Non-pigmented ciliary epithelial cell (primary cell): ENCODE measurements at places on chromosomes 13 and 19.

DNA sequence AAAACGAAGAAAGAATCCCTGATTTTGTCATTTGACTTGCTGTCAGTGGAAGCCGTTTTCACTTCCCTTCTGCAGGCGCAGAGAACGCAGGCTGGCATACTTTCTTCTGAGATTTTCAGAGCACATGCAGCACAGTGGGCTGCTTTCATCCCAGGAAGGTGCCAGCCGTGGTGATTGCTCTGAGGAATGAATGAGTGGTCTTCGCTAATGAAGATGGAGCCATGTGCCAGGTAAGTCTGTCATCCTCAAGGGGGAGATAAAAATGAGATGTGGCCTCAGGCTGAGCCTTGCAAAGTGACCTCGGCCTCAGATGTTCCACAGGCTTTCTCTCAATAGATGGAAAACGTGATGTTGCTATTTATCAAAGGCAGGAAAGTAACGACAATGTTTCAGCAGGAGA is 94.6 kb upstream of the FARP1 start:
- DNase-seq = no peak

DNA sequence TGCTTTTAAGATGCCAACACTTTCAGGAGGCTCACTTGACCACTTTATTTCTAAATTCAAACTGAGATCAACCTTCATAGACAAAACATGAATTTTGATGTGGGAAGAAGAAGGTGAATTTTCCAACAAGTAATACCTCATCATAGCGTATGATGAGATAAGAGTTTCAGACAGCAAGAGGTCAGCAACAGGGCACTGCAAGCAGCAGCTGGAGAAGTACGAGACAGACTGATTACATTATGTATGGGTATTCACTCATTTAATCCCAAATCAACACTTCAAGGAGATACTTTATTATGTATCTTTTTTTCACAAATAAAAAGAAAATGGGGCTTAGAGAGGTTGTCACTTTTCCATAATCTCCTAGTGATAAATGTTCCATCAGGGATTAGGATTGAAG is 389.8 kb downstream of the TBC1D4 start:
- no peak for DNase-seq

GRCh38 chr19:54345938-54346386 is 7.0 kb upstream of the LILRA4 start:
- no peak for DNase-seq

GRCh38 chr13:50179977-50180376 is 164.7 kb downstream of the KCNRG start:
- no peak for DNase-seq

DNA sequence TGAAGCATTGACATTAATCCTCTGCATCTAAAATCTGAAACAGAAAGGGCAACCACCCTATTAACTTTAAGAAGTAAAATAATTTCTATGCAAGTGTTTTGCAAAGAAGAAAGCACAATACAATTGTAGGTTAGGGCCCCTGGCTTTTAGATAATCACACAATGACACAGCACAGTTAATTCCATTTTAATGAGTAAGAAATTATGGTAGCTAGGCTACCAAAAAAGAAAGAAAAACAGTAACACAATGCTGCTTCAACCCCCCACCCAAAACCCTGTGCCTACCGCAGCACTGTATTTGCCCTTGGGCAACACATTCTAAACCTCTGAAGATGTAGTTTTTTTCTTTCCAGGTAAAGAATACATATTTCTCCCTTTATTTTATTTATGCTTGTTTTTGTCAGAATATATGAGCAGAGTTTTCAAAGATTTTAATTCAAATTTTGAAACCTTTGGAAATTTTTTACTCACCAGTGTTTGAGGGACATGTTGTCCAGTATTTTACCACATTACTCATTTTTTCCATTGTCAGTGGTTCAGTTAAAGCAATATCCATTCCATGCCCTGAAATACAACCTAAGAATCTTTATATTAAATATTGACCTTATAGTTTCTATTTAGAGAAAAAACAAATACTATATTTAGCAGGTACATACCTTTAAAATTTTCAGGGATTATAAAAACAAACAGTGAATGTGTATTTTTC is 21.1 kb downstream of the SOHLH2 start:
- DNase-seq = no peak

- no peak for DNase-seq
These were observed 135.5 kb upstream of the RNF113B start for GRCh38 chr13:98312606-98313005.

DNA sequence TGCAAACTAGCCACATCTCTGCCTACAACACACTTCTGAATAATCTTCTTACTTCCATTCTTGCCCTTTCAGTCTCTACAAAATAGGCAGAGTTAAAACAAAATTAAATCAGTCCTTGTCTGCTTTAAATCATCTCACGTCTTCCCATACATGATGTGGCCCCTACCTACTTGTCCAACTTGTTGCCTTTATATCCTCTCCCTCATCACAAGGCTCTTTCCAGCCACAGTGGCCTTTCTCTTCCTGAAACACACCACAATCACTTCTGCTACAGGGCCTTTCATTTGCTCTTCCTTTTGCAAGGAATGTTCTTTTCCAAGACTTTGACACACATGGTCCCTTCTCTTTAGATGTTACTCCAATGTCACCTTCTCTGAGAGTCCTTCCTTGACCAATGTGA is 1.7 kb downstream of the RBM26 start:
- DNase-seq = no peak

DNA sequence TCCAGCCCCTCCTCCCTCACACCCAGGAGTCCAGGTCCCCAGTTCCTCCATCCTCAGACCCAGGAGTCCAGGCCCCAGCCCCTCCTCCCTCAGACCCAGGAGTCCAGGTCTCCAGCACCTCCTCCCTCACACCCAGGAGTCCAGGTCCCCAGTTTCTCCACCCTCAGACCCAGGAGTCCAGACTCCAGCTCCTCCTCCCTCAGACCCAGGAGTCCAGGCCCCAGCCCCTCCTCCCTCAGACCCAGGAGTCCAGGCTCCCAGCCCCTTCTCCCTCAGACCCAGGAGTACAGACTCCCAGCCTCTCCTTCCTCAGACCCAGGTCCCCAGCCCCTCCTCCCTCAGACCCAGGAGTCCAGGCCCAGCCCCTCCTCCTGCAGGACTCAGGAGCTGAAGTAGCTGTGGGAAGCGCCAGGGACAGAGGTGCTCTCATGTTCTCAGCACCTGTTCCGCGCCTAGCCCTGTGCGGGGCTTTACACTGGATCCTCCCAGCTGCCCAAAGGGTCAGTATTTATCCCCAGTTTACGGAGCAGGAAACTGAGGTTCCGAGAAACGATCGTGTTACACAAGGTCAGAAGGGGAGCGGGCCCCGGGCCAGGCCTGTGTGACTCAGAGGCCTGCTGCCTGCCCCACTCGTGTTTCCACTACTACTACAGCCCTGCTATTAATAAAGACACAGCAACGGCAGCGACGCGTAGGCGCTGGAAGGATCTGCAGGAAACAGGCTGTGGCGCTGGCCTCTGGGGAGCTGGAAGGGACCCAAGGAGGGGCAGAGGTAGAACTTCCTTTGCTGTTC is 1.7 kb upstream of the SBK3 start:
- no peak for DNase-seq

DNA sequence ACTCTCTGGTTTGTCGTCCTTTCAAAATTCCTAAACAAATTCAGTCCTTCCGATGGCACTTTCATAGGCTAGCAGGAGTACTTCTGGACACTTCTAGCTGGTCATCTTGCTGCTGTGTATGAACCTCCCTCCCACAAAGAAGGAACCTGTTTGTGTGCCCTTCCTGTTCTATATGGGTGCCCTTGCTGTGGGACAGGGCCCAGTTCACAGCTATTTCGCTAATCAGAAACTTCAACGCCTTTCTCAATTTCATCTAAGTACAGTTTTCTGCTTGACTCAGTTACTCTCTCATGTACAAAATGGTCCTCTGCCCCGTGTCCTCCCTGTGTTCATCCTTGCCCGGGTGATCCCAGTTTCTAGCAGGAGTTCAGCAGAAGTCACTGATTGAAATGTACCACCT is 96.1 kb downstream of the STARD13 start:
- no peak for DNase-seq

DNA sequence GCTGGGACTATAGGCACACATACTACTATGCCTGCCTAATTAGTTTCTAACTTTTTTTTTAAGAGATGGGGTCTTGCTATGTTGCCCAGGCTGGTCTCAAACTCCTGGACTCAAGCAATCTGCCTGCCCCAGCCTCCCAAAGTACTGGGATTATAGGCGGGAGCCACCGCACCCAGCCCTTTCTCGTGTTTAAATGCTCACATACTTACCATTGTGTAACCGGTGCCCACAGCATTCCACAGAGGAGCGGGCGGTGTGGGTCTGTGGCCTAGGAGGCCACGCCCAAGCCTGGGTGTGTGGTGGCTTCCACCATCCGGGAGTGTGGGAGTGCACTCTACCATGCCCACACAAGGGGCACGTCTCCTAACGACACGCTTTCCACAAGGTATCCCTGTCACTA is 7.7 kb downstream of the LMNB2 start:
- DNase-seq = no peak

- no peak for DNase-seq
These were observed 113.2 kb downstream of the KCNRG start for GRCh38 chr13:50128428-50128931.

DNA sequence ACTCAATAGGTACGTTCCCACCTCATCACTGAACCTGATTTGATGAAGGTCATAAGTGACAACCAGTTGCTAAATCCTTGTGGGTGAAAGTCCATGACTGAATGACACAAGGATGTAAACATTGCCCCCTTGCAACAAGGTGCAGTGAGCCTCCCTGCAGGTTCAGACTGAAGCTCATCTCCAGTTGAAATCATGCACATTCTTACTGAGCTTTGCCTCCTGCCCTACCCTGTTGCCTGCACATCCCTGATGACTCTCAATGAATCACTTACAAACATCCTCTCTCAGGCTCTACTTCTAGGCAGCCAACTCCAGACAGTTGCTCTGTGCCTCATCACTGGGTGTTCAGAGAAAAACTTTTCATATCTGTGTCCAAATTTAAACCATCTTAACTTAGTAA is 42.5 kb upstream of the ARGLU1 start:
- no peak for DNase-seq

- DNase-seq = no peak
These were observed 1.5 kb downstream of the NUMBL start for GRCh38 chr19:40688987-40689338.

- DNase-seq = no peak
These were observed 96.1 kb upstream of the MBNL2 start for GRCh38 chr13:97125810-97126738.

- DNase-seq = no peak
These were observed 2.0 kb upstream of the PTOV1 start for GRCh38 chr19:49848938-49849337.

DNA sequence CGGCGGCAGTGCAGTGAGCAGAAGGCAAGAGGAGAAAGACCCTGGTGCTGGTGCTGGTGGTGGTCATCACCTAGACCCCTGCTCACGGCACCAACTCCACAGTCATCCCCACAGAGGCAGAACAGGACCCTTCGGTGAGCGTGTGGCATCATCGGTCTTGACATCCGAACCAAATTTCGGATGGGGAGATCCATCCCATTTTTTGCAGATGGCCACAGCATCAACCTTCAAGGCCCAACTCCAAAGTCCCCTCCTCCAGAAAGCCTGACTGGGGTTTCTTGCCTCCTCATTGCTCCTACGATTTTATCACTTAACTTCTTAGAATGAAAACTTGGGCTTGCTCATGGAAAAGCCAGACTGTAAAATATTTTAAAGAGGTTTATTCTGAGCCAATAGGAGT is 8.7 kb upstream of the KLK12 start:
- DNase-seq = no peak

DNA sequence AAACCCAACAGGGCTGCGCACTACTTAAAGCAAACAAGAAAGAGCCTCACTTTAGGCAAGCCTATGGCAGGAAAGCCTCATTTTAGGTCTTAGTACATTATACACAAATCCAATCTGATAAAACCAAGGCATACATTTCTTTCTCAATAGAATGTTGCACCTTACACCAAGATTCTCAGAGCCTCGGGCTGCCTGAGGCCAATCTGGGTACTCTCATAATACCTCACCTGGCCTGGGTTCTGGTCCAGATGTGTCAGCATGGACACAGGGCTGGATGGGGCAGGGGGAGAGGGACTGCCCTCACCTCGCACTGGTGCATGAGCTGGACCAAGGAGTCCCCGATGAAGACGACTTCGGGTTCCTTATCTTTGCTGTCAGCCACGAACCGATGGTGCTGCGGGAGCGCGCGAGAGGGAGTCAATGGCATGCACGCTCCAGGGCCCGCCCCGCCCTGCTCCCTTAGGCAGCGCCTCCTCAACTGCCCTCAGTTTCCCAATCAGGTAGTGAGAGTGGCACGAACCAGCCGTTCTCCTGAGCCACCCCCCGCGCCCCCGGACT is at the start of gene PRR19:
PRR19 (plus strand) TSS at position 487 of the 558 bp plus-strand sequence. CDS start 7,453 bp downstream, outside the sequence.
- no peak for DNase-seq

DNA sequence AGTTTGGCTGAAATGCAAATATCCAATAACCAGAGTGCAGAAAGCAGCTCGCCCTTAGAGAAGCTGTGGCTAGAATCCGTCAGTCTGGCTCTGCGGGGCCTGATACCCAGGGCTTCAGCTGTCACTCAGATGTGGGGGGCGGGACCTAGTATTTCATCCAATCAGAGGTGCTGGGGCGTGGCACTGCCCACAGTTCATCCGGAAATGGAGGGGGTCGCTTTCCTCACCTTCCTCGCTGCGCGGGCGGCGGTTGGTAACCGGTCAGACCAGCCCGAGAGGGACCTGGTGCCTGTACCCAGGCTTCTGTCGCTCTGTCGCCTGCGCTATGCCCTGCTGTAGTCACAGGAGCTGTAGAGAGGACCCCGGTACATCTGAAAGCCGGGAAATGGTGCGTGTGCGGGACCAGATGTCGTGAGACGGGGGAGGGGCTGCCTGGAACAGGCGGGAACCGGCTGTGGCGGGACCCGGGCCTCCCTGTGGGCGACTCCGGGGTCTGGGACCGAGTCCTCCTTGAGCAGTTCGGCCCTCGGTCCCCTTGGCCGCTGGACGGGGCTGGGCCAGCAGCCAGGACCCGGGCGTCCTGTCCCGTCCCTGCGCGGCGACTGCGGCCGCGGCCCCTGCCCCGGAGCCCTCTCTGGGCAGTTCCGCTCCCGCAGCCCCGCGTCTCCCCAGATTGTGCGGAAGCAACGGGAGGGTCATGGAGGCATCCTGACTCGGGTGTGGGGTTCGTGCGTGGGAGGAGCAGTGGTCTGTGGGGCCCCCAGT is at the start of gene ZNF700:
ZNF700 (plus strand) TSS at position 222 of the 765 bp plus-strand sequence; CDS start at position 326, 104 bp downstream.
- DNase-seq = peak; percentile 62

GRCh38 chr19:42370626-42371175 is 19.4 kb downstream of the CNFN start:
- DNase-seq = no peak

DNA sequence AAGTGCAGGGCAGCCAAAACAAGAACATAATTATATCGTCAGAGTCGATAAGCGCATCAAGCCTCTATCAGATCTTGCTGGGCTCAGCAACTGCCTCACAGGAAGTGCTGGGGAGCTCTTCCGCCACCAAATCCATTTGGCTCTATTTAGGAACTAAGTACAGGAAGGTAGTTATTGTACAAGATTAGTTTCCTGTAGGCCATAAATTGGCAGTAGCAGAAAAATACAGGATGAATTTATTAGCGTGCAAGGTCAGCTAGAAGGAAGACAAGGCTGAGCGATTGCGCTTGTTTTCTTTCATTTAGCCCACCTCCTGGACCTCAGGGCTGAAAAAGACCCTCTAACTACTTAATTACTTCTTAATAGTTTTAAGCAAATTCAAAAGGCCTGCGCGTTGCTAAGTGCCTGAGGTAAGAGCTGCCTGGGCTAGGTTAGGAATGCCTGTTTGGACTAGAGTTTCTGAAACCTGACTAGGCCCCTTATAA is 118.5 kb downstream of the IRS2 start:
- no peak for DNase-seq

- DNase-seq = peak; percentile 79
These were observed 18.6 kb upstream of the LATS2 start for GRCh38 chr13:21079761-21080592.

- no peak for DNase-seq
These were observed 11.5 kb upstream of the WBP4 start for GRCh38 chr13:41049480-41050440.
